ENCODE measurements at places on chromosomes 1 and 21.

DNA sequence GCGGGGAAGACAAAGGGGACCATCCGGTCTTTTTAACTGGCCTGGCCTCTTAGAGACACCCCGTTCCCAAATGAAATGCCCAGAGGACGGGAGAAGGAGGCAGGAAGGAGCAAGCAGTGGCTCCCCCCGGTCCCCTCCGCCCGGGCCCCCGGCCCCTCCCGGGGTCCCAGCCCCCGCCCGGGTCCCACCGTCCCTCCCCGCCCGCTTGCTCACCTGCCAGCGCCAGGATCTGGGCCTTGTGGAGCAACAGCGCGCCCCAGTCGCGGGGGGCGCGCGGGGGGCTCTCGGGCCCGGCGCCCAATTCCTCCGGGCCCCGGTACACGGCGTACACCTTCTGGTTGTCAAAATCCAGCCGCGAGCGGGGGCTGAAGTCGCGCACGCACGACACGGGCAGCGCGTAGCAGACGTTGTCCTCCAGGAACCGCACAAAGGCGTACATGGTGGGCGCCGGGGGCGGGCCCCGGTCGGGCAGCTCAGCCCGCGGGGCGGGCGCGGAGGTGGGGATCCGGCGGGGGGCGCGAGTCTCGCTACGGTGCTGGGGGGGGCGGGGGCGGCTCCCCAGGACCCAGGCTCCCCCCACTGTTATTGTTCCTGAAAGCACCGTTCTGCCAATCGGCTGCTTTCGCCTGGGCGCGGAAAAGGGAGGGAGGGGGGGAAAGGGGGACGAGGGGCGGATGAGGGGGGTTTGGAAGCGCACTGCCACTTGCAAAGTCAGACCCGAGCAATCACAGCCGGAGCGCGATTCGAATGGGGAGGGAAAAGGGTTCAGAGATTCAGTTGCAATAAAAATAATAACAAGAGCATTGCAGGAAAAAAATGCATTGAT, at the start of gene BEND5:
BEND5 (minus strand) TSS at position 499 of the 826 bp plus-strand sequence; CDS start at position 439, 60 bp downstream.
- DNase-seq: peak; percentile 86

DNA sequence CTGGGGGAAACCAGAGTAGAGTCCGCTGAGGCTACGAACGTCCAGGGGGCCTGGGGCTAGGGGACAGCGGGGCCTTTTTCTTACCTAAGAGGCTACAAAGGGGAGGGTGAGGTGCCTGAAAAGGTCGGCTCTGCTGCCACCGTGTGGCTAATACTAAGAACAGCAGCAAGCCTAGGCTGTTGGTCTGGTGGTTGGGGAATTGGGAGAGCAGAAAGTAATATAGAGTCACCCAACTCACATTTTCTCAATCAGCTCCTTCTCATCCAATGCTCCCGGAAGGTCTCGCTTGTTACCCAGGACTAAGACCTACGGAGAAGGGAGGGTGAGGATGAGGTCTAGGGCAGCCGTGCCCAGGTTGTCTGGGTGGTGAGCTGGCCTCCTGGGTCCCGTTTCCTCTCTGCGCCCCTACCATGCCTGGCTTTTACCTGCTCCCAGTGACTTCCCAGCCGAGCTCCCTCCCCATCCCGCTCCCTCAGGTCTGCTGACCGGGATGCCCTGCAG, 9.3 kb downstream of the ARL8A start:
- peak; percentile 75 for DNase-seq

DNA sequence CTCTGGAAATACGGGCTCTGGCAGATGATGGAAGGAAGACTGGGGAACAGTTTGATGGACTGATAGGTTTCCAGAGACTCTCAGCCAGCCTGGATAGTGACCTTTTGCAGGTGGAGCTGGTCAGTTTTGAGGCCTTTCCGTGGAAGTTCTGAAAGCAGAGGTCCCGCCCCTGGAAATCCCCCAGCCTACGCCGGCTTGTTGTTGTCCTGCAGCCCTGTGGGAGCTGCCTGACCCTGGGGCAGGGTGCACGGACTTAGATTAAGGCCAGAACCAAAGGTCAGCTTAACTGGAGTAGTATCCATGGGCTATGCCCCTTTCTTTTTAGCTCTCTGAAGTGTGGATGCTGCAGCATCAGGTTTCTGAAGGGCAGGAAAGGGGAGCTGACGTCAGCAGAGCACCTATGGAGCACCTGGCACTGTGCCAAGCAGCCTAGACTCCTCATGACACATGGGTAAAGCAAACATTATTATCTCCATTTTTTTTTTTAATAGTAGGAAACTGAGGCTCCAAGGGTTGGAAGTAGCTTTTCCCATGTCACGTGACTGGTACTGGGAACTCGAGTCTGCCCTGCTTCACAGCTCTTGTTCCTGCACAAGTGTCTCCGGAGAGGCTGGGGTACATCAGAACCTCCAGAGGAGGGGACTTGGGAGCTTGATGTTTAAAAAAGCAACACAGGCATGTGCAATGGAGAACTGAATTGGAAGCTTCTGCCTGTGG, 38.5 kb downstream of the IER5 start:
- peak; percentile 75 for DNase-seq

DNA sequence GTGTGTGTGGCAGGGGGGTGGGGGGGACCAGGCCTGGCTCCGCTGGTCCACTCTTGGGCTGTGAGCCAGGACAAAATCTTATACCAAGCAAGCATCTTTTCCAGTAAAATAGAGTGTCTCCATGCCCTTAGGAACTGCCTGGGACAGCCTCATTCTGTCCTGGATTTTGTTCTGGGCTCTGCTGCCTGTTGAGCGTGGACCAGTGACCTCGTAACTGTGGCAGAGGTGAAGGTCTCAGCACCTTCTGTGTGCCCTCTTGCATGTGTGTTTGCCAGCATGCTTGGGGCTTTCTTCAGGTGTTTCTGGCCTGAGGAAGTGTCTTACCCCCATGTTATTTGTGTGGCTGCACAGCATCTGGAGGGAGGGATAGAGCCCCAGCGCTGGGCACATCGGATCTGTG, 45.7 kb downstream of the GALNT2 start:
- DNase-seq: no peak

DNA sequence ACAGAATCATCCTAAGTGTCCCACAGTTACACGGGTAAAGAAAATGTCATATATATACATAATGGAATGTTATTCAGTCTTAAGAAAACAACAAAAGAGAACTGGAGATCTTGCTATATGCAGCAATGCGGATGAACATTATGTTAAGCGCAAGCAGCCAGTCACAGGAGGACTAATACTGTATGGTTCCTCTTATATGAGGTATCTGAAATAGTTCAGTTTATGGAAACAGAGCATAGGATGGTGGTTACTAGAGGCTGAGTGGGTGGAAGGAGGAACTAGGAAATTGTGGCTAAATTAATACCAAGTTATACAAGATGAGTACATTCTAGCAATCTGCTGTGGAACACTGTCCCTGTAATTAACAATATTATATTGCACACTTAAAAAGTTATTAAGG, 834.3 kb downstream of the KCNT2 start:
- no peak for DNase-seq

- no peak for DNase-seq
These were observed 21.1 kb downstream of the WDR47 start for GRCh38 chr1:109020693-109021257.

GRCh38 chr1:40107290-40107959, 10.4 kb upstream of the PPT1 start:
- DNase-seq: no peak

DNA sequence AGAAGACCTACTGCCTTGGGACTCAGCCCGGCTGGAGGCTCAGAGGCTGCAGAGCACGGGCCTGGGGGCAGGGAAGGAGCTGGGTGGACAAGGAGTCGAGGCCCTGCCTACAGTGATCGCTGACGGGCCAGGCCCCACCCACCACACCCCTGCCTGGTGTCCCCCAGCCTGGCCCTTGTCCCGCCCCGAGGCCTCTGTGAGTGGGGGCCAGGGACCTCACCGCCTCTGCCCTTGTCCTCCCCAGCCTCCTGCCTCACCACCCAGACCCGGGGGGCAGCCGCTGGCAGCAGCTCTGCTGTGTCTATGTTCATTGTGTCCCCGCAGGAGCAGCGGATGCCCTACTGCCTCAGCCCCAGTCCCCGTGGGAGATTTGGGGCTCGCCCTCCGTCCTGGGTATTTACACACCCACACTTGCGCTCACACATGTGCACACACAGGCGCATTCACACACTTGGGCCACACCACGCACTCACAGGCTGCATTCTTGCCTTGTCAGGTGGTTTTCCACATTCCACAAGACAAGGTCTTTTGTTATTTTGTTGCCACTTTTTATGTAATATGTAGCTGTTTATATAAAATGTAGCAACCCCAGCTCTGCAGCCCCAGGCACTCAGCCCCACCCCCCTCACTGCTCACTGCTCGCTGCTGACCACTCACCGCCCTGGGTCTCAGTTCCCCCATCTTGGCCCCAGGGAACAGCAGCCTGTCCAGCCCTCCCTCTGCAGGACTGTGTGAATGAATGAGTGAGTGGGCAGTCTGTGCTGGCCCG, 7.3 kb downstream of the PFKL start:
- no peak for DNase-seq

DNA sequence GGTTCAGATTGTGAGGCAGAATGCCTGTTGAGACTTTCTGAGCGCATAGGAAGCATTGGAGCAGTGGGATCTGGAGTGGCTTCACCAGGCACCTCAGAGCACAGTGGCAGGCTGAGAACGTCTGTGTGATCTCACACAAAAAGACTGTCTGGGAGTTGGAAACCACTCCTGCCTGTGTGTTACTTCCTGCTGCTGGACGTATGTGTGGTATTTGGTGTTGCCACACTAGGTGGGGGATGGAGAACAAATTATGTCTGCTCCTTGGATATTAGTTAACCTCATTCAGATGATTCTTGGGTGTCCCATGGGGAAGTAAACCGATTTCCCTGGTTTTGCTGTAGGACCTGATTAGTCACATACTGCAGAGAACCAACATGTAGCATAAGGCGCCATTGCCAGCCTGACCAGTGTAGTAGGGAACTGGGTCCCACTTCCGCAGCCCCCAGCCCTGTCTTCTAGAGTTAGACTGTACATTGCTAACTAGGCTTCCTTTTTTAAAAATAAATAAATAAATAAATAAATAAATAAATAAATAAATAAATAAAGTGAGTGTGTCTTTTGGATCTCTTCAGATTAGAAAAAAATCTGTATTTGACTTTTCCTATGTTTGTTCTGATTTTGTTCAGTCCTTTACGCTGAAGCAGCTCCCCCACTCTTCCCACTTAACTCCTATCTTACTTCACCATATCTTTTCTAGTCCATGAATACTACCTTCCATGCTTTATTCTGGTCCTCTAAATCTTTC, 26.9 kb downstream of the UCK2 start:
- no peak for DNase-seq

- no peak for DNase-seq
These were observed 7.4 kb downstream of the SYT14 start for GRCh38 chr1:209945377-209945776.

- no peak for DNase-seq
These were observed 20.4 kb downstream of the ODF2L start for GRCh38 chr1:86375688-86376087.

DNA sequence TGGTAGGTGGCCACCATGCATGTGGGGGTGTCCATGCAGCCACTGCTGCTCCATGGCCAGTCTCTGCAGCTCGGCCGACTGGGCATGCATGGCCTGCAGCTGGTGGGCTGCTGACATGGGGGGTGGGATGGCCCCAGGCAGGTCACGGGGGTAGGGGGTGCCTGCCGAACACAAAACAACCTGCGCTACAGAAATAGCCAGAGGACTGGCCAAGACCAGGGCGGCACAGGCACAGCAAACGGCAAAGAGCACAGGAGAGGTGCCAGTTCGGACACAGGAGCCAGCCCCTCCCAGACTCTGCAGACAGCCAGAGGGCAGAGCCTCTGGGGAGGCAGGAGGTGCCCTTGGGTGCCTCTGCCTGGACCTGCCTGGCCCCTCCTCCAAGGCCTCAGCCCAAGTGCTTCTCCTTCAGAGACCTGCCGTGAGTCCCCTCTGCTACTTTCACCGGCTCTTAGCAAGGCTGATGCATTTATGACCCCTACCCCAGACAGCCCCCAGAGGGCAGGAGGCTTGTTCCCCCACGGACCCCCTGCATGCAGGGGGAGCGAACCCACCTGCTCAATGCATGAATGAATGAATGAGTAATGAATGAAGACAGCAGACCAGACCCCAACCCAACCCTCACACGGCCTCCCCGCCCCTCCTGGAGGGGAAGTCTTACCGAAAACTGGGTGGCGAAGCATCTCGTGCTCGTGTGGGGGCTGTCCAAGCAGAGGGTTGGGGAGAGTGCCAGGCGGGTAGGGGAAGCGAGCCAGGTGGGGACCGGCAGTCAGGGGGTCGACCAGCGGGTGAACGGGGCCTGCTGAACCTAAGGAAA, 37.7 kb downstream of the SLC45A1 start:
- DNase-seq: no peak

DNA sequence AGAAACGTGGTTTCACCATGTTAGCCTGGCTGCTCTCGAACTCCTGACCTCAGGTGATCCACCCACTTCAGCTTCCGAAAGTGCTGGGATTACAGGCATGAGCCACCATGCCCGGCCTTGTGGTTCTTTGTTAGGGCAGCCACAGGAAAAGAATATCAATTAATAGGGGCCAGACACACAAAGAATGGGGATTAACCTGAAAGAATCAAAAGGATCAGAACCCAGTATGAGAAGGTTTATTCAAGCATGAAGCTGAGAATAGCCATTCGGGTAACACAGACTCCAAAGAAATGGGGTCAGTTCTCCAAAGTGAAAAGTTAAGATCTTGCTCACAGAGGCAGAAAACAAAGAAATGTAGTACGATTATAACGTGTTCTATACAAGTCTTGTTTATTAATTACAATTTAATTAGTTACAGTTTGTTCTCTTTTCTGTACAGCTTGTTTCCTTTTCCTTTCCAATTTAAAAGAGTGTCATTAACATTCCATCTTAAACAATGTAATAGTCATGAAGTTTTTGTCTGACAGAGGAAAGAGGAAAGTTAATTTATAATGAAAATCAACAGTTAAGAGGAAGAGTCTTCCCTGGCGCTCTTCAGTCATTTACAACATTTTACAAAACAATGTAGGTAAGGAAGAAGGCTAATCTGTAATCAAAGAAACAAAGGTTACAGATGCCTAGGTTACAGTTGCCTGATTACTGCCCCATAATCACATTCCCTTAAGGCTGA, 51.3 kb upstream of the SLC45A1 start:
- DNase-seq: no peak

GRCh38 chr1:39145331-39145965, 59.0 kb upstream of the MACF1 start:
- DNase-seq: no peak

GRCh38 chr1:2789164-2789985, 12.1 kb downstream of the TTC34 start:
- DNase-seq: no peak

DNA sequence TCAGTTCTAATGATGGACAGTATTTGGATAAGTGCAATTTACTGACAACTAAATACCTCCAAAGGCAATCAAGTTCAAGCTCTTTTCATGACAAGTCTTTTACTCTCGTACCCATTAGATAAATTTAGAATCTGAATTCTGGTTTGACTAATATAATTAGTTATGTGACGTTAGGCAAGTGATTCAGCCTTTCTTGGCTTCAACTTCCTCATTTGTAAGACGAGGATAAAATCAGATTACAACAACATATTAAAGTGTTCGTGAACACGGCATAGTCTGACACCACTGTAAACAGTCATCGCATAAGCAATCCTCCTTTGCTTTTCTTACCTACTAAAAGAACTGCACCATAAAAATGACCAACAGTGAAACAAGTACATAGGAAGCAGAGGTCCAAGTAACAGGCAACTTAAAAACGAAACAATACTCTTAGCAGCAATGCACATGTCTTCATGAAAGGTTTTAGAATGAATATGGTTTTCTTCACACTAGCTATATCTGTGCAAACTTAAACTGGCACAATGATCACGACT, 25.7 kb downstream of the COA6 start:
- no peak for DNase-seq

- no peak for DNase-seq
These were observed 23.7 kb upstream of the ATP6V1G3 start for GRCh38 chr1:198564157-198564556.

Measured in ecto neural progenitor cell (in vitro differentiated cells).